Posterior cingulate gyrus (tissue), 11 donors: ENCODE measurements at places on chromosomes 2 and 18.

GRCh38 chr2:55883357-55883756 is 40.2 kb downstream of the EFEMP1 start:
- no peak for DNase-seq

- DNase-seq: no peak
Measured at GRCh38 chr2:38436227-38436664, 59.2 kb upstream of the ATL2 start.

DNA sequence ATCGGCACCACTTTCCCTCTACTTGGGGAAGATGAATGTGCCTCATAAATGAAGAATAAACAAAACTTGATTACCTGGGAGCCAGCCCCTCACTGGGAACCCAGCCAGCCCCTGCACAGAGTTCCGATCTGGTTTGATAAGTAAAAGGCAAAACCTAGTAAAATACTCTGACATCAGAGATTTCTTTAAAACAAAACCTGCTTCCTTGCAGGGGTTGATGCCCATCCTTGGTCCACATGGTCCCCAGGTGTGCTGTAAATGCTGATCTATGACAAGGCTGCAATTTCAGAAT is 218.8 kb upstream of the APCDD1 start:
- no peak for DNase-seq

DNA sequence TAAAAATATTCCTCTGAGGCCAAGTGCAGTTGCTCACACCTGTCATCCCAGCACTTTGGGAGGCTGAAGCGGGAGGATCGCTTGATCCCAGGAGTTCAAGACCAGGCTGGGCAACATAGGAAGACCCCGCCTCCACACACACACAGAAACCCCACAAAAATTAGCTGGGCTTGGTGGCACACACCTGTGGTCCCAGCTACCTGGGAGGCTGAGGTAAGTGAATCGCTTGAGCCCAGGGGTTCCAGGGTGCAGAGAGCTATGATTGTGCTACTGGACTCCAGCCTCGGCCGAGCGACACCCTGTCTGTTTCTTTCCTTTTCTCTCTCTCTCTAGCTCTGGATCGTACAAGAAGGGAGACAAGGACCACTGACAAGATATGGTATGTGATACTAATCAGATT is 1.8 kb upstream of the XRCC5 start:
- no peak for DNase-seq

DNA sequence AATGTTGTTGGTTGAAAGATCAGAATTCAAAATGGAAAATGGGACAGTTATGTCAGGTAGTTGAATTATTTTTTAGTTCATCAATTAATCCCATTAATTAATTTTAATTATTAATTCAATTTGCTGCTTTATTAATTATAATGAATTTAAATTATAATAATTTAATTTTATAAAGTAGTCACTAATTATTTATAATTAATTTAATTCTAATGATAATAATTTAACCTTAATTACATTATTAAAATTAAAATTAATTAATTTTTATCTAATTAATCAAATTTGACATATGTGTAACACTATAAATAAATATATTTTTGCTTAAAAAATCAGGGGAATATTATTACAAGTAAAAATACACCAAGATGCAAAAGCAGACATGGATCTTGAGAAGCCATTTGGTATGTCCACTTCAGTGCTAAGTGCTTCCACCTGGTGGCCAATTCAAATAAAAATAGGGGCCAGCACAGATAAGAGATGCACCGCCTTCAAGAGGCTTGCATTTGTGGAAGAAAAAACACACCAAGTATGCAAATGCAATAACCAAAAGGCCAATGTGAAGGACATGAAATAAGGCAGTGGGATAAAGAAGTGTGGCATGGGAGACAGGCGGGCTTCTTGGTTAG is 73.2 kb downstream of the MBP start:
- DNase-seq: no peak

DNA sequence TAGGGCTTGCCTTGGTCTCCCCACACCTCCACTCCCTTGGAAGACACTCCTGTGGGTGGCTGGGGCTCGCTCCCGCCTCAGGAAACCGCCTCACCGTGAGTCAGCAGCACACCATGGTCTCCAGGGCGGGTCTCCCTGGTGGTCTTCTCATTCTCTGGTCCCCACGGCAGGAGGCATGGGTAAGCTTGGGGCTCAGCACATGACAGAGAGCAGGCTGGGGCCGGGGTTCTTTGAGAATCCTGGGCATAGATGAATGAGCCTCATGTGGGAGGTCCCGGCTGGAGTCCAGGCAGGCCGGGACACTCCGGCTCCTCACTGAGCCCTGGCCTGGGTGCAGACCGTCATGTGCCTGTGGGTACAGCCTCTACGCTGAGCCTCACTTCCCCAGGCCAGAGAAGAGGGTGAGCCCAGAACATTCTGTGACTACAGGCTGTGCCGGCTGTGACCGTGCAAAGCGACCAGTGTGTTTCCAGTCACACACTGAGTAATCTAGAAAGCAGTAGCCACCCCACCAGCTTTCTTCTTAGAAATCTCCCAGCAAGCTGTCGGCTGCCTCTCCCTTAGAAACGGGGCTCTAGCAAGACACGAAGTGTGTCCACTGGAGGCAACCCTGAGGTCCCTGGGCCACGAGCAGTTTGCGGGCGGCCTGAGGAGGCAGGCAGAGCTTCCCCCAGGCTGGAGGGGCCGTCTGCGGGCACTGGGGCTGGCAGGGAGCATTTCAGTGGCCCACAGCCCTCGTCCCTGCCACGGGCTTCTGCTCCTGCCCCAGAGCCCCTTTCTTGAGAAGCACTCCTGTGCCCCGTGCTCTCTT is 93.1 kb downstream of the RHOB start:
- peak; percentile 71 for DNase-seq

GRCh38 chr2:165778653-165779451 is 15.2 kb downstream of the GALNT3 start:
- no peak for DNase-seq

GRCh38 chr2:238894950-238895298 is 47.0 kb downstream of the TWIST2 start:
- DNase-seq: no peak

DNA sequence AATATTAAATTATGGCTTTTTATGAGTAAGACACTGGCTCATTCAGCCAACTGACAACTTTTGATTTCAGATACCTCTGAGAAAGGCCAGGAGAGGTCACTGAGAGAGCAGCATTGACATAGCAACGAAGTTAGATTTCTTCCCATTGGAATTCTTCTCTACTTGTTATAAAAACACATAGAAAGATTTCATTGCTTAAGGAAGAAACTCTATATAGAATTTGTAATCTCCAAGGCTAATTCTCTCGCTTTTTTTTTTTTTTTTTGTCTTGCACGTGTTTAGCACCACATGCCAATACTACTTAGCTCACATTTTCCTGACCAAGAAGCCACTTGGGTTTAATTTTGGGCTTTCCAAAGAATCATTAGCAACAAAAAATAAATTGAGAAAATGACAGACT is 233.7 kb downstream of the CALCRL start:
- DNase-seq: no peak

DNA sequence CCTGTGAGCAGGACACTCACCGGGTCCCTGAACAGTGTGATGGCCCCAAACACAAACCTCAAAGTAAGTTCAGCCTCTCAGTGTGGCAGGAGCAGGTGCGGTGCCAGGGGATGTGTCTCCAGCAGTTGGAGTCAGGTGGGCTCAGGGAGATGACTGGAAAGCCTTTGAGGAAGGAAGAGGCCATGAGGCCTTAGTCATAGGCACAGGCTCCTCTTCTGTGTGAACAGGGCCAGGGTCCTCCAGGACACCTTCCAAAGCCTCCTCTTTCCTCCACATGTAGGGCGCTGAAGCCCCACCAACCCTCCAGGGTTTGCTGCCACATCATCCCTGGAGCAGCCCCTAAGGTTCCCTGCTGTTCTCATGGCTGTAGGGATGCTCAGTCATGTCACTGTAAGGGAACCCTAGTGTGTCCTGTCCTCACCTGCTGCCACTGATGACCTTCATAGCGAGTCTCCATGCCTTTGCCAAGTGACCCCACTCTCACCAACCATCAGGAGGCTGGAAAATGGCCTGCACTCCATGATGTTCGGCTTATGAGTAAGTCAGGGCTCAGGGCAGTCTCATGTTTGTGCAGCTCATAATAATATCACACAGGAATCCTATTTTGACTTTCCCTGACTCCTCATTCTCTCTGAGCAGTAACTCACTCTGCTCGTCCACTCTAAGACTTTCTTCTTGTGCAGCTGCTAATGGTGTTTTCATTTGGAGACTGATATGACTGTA is 1152.9 kb downstream of the RPIA start:
- no peak for DNase-seq

- DNase-seq: no peak
Measured at GRCh38 chr2:12895017-12895416, 178.3 kb downstream of the TRIB2 start.

DNA sequence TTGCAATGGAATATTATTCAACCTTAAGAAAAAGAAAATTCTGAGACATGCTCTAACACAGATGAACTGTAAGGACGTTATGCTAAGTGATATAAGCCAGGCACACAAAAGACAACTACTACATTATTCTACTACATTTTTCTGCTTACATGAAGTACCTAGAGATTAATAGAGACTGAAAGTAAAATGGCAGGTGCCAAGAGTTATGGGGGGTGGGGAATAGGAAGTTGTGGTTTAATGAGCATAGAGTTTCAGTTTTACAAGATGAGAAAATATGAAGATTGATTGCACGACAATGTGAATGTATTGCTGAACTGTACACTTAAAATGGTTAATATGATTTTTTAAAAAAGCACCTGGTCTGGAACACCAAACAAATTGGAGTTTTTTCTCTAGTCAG is 1231.6 kb upstream of the DDX18 start:
- no peak for DNase-seq

- no peak for DNase-seq
Measured at GRCh38 chr2:175755656-175756386, 246.2 kb downstream of the LNPK start.

- DNase-seq: no peak
Measured at GRCh38 chr2:85063981-85064599, 69.1 kb upstream of the TCF7L1 start.

DNA sequence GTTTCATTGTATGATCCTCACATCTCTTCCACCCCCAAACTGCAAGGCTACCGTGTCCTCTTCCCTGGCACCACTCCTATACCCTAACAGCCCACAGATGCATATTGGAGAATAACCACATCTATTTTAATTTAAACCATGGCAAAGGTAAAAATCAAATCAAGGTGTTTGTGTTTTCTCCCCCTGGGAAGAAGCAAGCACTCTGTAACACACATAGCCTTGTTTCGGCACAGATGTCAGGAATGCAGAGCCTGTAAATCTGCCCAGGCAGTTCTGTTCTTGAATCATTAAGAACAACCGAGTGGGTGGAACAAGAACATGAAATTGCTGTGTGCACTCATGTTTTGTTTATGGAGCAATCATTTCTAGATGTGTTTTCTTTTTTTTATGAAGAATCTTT is 6.8 kb upstream of the COX7A2L start:
- DNase-seq: peak; percentile 35
